Activated CD4-positive, alpha-beta T cell treated with anti-CD3 and anti-CD28 coated beads for 4 hours (primary cell): ENCODE measurements at places on chromosomes 1 and 21.

DNA sequence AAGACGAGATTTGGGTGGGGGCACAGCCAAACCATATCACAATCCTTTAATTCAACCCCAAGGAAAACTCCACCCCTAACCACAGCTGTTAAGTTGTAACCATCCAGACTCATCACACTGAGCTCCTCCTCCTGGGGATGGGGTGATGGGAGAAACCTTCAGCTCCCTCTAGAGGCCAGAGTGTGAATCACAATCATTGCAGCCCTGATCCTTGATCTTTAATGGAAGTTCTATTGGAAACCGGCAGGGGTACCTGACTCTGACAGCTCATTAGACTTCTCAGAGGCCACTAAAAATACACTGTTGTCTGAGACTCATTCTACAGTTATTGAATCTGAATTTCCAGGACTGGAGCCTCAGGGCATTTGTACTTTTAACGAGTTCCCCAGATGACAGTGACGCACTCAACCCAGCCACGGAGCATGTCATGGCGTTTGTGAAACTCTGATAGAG lies 127.2 kb downstream of the IGSF21 start:
- DNase-seq = no peak

GRCh38 chr21:27094184-27094948 lies 127.5 kb upstream of the ADAMTS5 start:
- no peak for DNase-seq

- DNase-seq = no peak
Observed at GRCh38 chr1:109133002-109133706, 19.2 kb downstream of the ELAPOR1 start.

- DNase-seq = no peak
Observed at GRCh38 chr1:66613187-66613586, 79.2 kb downstream of the SGIP1 start.
